ENCODE measurements at places on chromosomes 2 and 18. TPM values are rescaled to one million over a fixed set of nuclear protein-coding genes. Genes with fewer than 3 reads are reported as not detected.

DNA sequence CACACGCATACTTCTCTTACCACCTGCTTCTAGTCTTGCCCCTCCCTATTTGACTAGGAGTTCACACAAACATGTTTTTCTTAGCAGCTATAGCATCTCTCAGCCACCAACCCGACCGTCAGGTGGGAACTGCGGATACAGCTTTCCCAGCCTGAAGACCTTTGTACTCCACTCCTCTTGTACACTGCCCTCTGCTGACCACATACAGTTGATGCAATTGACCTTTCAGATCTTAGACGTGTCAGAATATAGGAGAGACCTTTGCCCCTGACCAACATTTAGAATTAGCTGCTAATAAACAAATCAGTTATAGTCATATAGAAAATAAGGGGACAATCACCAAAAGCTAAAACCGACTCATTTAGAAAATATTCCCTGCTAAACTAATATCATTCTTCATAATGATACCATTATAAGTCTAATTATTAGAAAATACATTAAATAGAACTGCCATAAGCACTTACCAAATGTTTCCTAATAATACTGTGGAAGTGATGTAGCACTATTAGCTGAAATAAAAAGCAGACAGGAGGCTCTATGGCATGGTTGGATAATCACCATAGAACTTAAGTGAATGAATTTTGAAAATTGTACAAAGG is 208.4 kb downstream of the RAD51AP2 start:
- DNase-seq = peak; percentile 57

GRCh38 chr2:78147466-78147865 is 625.3 kb upstream of the LRRTM4 start:
- DNase-seq = no peak

DNA sequence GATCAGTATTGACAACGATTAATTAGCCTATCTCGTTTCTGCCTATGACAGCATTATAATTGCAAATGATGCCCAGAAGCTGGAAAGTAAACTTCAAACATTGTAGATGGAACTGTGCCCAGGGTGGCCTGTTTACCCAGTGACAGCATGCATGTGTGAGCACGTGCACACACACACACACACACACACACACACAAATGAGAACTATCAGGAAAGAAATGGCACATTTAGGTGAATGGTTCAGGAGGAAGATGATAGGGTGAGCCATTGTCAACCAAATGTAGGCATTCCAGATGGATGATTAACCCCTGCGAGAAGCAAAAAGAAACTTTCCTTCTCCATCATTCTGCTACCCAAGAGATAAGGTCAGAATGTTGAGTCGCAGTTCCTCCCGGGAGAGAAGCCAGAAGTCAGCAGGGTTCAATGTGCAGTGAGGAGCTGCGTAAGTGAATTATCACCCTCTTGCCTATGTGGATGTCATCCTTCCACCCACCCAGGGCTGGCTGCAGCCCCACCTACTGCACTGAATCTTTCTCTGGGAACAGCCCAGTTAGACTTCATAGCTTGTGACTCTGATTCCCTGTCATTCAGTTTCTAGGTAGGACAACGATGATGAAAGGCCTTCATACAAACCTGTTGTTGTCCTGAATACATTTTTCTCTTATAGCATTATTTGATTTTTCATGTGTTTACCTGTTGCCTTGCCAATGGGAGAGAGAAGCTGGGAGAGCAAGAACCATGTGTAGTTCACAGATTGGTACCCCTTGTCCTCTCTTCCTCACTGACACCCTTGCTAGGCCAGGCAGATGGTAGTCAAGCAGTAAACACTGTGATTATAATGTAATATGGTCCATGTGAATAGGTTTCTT is 3.5 kb upstream of the APOB start:
- no peak for DNase-seq

GRCh38 chr18:39007031-39007902 is 1441.7 kb upstream of the CELF4 start:
- DNase-seq = no peak

DNA sequence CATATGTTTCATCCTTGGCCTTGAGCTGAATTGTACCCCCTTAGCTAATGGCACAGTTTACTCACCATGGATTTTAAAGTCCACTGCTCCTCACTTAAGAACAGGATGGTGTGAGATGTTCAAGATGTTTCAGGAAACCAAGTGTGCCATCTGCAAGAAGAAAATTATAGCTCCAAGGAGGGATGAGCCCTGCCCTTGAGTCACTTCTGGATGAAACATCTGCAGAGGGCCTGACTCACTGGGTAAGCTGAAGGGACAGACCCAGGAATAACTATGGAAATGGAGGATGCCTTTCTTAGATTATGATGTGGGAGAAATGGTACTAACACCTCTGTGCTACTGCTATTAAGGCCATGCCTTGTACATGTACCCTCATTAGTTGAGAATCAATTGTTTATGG is 6.4 kb downstream of the MARS2 start:
- no peak for DNase-seq

DNA sequence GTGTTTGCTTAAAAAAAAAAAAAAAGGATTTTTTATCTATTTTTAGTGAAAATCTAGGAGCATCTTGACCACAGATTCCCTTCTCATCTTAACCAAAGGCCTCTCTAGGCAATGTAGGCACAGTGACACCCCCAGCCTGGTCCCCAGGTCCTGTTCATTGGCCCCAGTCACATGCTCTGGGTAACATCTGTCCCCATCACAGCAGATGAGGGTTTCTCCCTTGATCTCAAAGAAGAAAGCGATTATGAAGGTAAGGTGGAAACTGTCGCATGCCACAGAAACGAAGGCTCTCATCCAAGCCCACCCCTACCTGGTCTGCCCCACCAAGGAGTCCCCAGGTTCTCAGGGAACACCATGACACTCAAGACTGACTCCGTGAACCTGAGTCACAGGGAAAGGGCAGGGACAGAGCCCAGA is 4.7 kb downstream of the HS6ST1 start:
- DNase-seq = no peak

DNA sequence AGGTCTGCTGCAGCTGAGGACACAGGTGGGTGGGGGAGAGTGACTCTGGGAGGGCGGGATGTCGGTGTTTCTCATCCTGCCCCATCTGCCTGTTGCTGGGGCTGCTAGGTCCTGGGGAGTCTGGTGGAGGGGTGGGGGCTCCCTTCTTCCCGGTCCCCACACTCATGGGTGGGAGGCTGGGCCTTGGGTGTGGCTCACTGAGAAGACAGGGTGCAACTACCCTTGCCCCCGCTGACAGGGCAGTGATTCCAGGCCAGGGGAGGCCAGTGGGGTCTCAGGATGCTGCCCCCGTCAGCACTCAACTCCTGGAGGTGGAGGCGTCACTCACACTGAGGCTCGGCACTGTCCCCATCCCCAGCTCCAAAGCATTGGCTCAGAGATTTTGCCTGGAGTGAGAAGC is 7.7 kb upstream of the NFATC1 start:
- no peak for DNase-seq

The AMER3 gene
- not detected for total RNA-seq

The NT5C1B gene
- total RNA-seq = not detected

The CD8A gene
- total RNA-seq = not detected

The ALPI gene
- not detected for total RNA-seq

The LIMS3 gene
- total RNA-seq = 1.9 TPM

The SCYGR2 gene
- total RNA-seq = not detected

Measured in OCI-LY7 (cell line).